ENCODE measurements at places on chromosomes 4 and X.

DNA sequence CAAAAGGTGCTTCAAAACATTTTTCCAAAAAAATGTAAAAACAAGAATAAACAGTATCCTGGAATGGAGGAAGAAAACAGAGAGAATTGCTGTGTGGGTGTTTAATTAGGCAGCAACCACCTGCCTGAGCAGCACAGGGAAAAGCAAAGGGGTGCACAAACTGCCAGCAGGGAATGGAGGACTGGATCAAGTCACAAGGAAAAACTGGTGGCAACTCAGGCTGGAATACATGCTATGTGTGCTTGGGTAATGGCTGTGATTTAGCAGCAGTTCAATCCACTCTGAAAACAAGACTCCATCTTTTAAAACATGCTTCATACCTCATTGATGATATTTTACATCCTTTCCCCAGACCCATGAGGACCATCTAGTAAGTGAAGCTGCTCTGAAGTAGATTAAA lies 179.5 kb downstream of the HS6ST2 start:
- no peak for DNase-seq

DNA sequence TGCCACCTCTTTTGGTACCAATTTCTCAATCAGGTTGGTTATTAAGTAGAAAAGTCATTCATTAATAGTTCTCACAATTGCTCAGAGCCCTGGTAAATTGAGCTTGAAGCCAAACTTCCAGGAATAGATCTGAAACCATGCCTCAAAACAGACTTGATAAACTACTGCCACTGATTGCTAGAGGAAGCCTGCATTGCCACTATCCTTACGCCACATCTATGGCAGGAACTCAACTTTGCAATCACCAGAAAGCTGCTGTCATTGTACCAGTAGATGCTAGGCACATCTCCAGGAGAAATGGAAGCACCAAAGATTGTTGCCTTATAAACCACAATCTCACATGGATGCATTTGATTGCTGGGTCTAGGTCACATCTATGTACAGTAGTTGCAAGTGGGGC lies 21.6 kb upstream of the TSPAN7 start:
- DNase-seq: no peak

DNA sequence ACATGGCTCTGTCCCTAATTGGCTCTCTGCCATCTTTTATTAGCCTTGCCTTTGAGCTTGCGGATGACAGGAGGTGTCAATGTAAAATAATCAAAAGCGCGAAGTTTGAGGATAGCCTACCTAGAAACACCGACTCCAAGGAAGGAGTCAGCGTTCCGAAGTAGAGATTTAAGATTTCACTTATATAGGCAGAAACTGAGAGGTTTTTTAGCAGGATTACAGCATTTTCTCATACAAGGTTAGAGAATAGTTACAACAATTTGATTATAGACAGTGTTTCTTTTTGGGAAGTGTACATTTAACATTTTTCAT lies 499 bp upstream of the NFXL1 start:
- DNase-seq: no peak

DNA sequence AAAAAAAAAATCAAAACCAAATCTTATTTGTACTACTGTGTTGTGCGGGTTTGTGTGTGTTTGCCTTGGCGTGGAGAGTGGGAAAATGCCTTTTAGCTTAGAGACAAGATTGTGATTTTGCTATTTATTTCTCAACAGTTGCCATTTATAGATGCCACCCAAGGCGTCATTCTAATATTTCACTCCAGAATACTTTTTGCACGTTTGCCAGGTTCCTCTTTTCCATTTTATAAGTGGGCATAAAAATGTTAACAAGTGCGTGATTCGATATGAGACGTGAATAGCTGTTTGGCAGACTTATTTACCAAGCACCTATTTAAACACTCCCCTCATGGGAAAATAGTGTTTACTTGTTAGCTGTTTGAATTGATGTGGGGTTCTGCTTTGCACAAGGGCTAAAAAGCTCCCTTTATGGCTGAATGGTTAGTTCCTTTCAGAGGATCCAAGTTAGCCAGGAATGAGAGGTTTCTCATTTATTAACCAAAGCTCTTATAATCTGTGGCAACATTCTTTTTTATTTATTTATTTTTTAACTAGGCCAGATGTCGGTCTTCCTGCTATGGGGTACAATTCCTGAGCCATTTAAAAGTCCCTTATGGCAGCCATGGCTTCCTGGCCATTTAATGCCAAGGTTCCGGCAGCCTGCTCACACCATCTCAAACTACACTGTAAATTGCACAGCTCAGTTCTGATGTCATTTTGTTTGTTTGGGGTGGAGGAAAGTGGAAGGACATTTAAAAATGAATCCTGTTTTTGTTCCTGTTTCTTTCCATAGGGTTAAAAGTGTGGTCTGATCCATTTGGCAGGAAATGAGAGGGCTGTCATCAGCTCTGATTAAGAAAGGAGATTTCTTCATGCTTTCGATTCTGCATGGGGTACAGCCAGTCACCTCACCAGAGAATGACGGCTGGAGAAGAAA lies 14.6 kb downstream of the SMIM20 start:
- no peak for DNase-seq

DNA sequence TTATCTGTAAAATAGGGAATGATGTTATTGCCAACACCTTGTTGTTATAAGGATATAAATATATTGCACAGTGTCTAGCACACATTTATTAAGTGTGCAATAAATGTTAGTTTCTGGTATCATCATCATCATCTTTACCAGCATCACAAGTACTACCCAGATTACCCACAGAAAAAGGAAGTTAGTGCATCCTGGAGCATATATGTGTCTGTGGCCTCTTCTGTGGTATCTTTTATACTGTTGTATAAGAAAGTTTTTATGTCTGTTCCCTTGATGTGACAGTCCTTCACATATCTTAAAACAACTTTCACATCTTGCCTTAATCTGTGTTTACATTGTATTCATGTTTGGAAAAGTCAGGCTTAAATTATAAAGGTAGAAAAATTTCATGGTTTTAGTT lies 10.0 kb downstream of the EXOSC9 start:
- no peak for DNase-seq

DNA sequence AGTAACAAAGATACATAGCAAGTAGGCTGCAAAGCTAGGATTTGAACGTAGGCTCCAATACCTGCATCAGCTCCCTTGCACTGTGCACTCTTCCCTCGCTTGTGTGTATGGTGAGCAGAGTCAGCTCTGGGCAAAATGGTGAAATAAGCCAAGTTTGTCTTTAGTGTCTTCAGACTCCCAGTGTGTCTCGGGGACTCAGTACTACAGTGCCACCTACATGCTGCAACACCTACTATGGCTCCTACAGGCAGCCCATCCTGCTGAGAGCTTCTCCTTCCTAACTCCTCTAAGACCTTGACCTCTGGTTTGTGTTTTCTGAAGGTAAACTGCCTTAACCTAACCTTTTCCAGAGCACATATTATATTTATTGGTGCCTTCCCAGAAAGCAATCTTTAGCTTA lies 42.5 kb downstream of the RTL9 start:
- no peak for DNase-seq

All from activated T-cell treated with anti-CD3 and anti-CD28 coated beads for 4 hours (primary cell).